Endothelial cell of coronary artery (primary cell): ENCODE measurements at places on chromosomes 3 and 15. TPM values are rescaled to one million over a fixed set of nuclear protein-coding genes. Genes with fewer than 3 reads are reported as not detected.

Gene TMCO5A
- not detected in 2 replicates for total RNA-seq

Gene GOLGA6B
- total RNA-seq = not detected in 2 replicates

Gene HESX1
- 0.18 and 0.19 TPM in 2 replicates for total RNA-seq

Gene IL17RE
- total RNA-seq = 0.18 and 0.19 TPM in 2 replicates

Gene STRIT1
- not detected in 2 replicates for total RNA-seq

Gene CRABP1
- not detected in 2 replicates for total RNA-seq

Gene HRH1
- total RNA-seq = 11.7 and 24.4 TPM in 2 replicates

Gene SLC26A6
- 10.6 and 23.9 TPM in 2 replicates for total RNA-seq

Gene MUC20
- 0.09 TPM in 1 of 2 replicates, not detected in the other for total RNA-seq

Gene KBTBD13
- total RNA-seq = not detected in 2 replicates

Gene SI
- total RNA-seq = not detected in 2 replicates

Gene TMEM207
- total RNA-seq = not detected in 2 replicates

Gene ZBTB20
- 6.5 and 11.1 TPM in 2 replicates for total RNA-seq

Gene ANKRD34C
- not detected in 2 replicates for total RNA-seq

Gene CFAP92
- total RNA-seq = 0.09 TPM in 1 of 2 replicates, not detected in the other
